ENCODE measurements at places on chromosomes 12 and 14.

DNA sequence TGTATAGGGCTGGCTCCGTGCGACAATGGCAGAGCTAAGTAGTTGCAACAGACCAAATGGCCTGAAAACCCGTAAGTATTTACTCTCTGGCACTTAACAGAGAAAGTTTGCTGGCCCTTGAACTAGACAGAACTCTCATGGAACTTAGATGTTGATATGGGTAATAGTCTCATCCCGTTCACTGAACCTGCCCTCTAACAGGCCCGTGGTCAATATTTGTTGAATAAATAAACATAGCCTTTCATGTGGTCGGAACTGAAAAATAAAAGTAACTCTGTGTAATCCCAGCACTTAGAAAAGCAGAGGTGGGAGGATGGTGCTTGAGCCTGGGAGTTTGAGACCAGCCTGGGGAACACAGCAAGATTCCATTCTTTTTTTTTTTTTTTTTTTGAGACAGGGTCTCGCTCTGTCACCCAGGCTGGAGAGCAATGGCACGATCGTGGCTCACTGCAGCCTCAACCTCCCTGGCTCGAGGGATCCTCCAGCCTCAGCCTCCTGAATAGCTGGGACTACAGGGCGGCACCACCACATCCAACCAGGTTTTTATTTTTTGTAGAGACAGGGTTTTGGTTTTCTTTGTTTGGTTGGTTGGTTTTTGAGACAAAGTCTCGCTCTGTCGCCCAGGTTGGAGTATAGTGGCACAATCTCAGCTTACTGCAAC lies 29.7 kb downstream of the KDM2B start:
- DNase-seq, result no peak

DNA sequence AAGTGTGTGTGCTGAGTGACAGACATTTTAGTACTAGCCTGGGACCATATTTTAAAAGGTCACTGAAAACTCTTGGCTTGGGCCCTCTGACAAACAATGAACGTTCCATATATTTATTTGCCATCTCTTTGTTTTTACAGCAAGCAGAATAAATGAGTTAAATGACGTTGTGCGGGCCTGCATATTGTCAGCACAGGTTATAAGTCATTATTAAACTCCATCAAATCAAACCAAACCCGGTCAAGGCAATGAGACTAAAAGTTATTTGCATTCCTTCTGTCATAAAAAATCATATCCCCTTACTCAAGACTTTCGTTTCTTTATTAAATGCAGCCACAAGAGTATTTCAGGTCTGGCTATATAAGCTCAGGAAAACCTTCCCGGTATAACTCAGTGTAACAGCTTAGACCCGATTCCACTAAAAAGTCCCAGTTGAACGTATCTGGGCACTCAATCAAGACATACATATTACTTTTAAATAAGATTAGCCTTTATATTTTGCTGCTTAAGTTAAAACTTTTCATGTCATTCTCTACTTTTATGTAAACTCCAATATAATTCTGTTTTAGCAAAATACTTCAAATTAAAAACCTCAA lies 84.9 kb downstream of the DICER1 start:
- no peak for DNase-seq

- DNase-seq, result no peak
Observed at GRCh38 chr12:121822393-121823100, 18.7 kb downstream of the SETD1B start.

DNA sequence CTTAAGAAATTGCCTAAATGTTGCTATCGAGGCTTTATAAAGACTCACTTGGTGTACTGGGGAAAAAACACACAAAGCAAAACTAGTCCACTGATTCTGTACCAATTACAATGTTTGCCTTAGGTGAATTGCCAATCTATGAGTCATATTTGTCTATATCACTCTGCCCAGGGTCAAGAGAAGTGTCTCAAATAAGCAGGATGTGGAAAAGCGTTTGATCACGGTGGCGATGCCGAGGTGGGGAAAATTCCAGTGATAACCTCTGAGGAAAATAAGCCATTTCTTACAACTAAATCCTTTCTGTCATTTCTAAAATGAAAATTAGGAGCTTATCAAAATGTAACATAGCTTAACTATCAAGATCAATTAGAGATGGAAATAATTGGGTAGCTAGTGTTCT lies 148.6 kb upstream of the DIO3 start:
- DNase-seq, result no peak

DNA sequence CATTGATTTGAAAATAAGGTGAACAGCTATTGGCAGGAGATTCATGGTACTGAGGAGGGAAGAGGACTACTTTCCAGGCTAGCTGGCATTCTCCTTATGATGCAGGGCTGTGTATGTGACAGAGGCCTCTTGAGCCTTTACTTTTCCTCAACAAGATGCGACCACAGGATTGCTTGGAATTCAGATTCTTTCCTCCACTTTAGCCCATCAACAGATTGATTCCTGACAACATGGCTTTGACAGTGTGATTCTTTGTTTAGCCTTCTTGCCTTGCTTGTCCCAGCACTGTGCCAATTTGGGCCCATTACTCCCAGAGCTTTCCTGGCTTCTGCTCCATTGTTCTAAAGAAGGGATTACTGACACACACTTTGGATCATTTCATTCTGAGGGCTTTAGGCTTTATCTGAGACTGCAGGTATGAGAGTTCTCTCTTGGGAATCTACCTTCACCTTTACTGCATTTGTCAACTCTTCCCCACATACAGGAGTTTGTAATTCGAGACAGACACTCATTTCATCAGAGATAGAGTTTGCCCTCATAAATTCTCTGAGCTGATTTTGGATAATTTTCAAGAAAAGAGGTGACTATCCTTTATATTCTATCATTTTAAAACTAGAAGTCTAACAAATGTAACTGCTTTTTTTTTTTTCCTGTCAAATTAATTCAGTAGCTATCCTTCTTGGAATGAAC lies 206.4 kb upstream of the GZMB start:
- no peak for DNase-seq

DNA sequence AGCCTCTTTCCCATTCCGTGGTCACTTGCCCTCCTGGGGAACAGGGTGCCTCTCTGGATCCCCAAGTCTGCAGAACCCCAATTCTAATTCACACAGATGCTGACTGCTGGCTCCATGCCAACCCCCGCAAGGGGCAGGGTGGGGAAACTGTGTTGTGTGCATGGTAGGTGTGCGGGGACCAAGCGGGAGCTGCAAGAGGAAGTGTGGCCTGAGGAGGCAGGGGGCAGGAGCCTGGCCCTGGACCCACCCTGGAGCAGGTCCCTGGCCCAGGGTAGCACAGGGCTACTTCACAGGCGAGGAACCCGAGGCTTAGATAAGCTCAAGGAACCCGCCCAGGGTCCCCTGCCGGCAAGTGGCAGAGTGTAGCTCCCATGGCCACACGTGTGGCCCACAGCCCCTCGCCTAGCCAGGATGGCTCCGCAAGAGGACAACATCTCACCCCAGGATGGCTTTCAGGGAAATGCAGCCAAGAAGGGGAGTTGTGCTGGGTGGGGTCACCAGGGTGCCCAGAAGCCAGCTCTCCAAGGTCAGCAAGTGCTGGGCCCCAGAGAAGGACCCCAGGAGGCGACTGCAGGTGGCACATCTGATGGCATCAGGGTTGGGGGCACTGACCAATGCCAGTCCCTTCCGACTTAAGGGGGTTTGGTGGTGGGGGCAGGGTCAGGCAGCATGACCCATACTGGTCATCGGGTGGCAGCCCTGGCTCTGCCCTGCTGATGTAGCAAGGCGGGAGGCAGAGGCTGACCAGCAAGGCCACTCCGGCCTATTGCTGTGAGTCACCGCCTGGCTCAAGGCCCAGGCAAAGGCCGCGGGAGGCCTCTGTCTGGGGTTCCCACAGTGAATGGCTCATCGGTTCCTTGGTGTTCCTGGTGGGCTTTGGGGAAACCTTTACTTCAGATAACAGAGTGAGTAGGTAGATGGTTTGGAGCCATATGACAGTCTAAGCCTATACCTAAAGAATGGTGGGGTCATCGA lies 37.3 kb upstream of the EML1 start:
- DNase-seq, result no peak

- DNase-seq, result no peak
Observed at GRCh38 chr12:52005218-52005902, 1.4 kb upstream of the TAMALIN start.

- no peak for DNase-seq
Observed at GRCh38 chr14:76015191-76015590, 29.6 kb downstream of the IFT43 start.

- DNase-seq, result no peak
Observed at GRCh38 chr12:82857276-82857675, 170.6 kb downstream of the TMTC2 start.

DNA sequence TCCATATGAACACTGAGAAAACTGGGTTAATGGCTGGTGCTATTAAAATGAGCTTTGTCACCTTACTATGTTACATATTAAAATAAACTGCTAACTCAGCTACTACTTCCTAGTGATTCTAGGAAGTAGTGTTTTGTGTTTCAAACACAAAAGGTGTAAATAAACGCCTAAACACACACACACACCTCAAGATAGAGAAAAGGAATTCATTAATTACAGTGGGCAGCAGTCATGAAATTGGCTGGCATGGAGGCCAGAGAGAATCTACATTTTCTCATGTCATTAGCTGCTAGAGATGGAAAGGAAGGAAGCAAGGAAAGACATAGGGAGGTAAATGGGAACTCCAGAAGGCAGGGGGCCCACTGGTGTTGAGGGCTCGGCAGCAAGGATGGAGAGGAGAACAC lies 787 bp upstream of the PRMT5 start:
- no peak for DNase-seq

DNA sequence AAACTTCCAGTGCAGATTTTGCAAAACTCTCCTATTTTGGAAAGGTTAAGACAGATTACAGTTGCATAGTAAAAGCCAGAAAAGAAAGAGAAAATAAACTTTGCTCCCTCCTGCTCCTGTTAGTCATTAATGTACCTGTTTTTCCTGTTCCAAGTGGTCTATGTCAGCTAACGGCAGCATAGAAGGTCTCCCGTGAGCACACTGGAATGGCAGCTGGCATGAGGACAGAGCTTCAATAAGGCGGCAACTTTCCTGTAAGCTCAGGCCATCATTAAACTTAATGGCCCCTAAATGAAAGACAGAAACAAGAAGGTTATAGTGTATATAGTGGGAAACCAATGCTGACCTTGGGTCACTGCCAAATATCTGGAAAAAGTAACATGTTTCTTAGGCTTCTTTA lies 16.0 kb downstream of the EIF2B2 start:
- no peak for DNase-seq

GRCh38 chr12:28795311-28795710 lies 353.8 kb upstream of the FAR2 start:
- DNase-seq, result no peak

DNA sequence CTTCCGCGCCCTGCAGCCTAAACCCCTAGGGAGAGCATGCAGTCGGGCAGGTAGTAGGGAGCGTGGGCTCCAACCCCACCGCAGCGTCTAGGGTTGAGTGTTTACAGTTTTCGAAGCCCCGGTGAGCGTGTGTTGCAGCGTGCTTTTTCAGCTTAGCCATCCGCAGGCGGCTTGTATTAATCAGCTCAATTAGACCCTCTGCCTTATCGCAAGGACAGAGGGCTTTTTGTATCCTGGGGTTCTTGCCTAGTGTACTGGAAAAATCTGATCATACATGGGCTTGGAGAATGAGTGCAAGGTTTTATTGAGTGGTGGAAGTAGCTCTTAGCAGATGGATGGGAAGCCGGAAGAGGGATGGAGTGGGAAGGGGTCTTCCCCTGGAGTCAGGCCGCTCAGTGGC lies 44.4 kb upstream of the GNG2 start:
- DNase-seq, result no peak

GRCh38 chr12:67426067-67426466 lies 156.9 kb downstream of the CAND1 start:
- peak; percentile 68 for DNase-seq
